Globus pallidus (tissue), 1 donor: ENCODE measurements at places on chromosomes 1 and 21.

DNA sequence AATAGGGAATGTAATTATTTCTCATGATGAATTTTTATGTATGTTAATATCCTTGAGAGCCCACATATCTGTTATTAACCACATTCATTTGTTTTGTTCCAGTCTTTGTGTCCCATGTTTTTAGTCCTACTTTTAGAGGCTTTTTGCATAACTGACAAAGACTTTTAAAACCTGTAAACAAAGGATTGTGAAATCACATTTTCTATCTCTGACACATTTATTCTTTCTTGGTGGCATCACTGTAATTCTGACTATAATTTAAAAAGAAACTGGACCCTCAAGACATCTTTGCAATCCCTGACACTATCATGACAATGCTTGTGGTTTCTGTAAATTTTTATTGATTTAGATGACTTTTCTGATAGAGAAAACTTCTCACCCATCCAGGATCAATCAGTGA, 313.1 kb downstream of the SIPA1L2 start:
- no peak for DNase-seq

DNA sequence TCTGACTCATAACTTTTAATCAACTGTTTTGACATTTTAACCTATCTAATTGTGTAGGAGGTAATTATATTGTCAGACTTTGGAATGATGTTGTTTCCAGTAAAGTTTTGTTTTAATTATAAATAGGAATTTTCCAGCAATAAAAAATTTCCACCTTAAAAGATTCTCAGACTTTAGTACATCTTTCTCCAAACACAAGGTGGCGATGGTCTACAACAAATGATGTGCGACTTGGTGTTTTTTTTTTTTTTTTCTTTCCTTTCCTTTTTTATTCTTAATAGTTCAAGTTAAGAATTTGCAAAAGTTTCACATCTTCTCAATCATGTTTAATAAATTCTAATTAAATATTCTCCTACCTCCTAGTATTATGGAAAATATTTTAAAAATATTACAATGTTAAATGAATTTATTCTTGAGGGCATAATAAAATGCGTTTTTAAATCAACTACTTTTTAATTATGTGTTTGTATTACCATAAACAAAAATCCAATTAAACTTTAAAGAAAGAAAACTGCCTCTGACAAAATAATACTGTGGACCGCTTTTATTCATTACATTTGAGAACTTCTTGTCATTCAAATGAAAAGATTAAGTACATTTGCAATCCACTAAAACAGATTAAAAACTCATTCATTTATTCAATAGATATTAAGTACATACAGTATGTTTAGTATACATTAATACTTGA, 4.4 kb upstream of the ADAMTS1 start:
- DNase-seq: peak; percentile 77

GRCh38 chr1:39564941-39565340, 11.6 kb downstream of the PABPC4 start:
- DNase-seq: no peak

- no peak for DNase-seq
Measured at GRCh38 chr1:55259911-55260609, 44.9 kb upstream of the USP24 start.

GRCh38 chr1:6330410-6330911, 63.1 kb downstream of the ACOT7 start:
- peak; percentile 58 for DNase-seq

DNA sequence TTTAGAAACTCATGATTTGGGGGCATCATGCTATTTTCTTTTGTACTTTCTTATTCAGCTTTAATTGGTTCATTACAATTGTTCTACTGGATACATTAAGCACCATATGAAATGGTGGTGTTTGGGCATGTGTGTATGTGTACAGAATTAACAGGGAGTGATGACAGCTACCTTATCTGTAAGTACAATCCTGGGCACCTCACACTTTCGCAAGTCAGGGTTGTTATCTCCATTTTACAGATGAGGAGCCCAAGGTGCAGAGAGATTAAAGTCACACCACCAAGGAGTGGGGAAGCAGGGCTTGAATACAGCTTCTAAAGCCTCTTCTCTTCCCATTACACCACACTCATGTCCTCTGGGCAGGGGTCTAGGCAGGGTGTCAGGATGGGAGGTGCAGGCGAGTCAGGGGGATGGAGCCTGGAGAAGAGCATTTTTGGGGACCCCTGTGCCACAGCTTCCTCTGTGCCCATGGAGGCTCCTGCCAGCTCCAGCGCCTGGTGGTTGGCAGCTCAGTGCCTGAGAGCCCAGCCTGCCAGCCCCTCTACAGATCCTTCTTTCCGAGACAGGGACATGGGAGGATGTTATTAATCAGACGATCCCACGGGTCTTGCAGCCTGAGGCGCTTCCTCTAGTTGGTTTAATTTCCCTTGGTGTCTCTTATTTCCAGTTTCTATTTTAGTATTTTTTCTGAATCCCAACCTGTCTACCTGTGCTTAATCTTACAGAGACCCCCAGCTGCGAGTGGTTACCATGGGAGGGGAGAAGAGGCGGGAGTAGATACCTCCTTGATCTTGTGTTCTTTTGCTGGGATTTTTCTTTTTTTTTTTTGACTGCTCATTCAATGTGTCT, 126.2 kb upstream of the CD34 start:
- DNase-seq: no peak

DNA sequence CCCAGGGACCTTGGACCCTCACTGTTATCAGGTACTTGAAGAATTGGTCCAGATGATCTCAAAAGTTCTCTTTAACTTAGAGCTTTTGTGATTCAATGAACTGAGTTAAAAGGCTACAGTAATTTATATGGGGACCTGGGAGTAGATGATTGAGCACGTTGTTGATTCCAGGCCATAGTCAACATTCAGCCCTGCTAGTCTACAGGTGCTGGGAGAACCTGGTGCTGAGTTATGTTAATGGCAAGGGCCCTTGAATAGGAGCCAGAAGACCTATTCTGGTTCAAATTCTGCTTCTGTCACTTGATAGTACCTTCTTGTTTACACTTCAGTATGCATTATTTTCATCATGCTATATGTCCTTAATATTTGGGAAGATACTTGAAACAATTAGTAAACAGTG, 11.2 kb downstream of the DYRK3 start:
- DNase-seq: no peak
